NCI-H2171 (cell line): ENCODE measurements at places on chromosomes 12 and 14.

DNA sequence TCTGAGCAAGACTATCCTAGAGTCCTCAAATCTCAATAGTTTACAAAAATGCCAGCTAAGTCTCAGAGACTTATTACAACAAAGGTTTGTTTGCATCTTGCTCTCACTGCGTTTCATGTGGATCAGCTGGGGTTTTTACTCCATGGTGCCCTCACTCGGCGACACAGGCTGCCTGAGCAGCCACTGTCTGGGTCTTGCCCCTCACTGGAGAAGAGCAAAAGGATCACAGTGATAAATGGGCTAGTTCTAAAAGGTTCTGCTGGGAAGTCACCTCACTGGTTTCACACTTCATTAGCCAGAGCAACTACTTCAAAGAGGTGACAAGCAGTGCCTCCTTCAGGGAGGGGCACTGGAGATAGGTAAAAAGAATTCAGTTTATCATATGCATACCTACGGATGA is 392.0 kb downstream of the RPL10L start:
- no peak for DNase-seq

DNA sequence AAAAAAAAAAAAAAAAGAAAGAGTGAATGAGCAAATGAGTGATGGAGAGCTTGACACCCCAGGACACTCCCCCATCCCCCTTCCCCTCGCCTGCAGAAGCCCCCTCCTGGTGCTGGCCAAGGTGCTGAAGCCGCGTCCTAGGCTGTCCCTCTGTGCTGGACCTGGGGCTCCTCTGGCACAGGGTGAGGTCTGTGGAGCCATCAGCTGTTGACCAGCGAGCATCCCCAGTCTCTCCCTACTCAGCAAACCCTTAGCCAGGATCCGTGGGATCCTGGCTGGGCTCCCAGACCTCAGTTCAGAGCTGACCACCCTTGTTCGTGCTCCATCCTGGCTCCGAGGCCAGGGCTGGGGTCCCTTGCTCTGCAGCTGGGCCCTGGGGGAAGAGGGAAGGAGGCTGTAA is 5.4 kb upstream of the KIF26A start:
- DNase-seq, result no peak

DNA sequence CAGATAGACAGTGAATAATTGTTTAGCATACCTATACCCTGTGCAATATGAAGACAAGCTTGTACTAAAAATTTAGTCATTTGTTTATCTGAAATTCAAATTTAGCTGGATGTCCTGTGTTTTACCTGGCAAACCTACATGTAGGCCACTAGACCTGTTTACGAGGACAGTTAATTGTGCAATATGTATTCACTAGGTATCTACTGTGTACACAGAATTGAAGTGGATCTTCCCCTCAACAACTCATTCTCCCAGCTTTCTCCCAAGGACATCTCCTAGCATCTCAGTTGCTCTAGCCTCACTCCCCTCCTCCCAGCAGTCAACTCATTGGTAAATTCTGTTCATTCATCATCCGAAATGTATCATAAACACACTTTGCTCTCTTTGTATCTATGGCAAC is 25.3 kb downstream of the AK7 start:
- DNase-seq, result no peak

DNA sequence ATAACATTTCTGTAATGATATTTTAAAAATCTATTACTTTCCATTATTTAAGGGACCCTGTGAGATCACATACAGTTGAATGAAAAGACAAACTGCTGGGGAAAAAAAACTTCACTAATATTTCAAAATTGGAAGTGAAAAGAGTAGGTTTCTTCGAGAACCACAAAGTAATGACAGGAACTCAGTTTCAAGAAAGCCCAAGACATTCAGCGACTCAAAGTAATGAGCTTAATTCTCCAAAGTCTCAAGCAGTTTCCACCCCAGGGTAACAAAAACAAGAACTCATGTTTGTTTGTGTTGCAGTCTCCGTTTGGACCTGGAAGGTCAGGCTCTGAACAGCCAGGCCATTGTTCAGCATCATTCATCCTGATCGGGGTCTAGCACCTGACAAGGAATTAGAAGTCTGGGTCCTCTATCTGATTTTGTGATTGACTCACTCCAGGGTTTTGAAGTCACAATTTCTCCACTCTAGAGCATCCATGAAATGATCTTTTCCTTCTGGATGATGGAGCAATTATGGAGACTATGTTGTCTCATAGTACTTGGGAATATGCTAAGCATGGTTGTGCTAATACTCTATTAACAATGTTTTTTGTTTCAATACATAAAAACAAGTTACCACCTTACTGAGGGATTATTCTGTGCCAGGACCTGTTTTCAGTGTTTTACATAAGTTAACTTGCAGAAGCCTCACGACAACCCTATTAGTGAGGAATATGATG is 126.9 kb downstream of the SLC25A21 start:
- no peak for DNase-seq

- no peak for DNase-seq
Observed at GRCh38 chr14:65377576-65377975, 35.0 kb upstream of the FUT8 start.

DNA sequence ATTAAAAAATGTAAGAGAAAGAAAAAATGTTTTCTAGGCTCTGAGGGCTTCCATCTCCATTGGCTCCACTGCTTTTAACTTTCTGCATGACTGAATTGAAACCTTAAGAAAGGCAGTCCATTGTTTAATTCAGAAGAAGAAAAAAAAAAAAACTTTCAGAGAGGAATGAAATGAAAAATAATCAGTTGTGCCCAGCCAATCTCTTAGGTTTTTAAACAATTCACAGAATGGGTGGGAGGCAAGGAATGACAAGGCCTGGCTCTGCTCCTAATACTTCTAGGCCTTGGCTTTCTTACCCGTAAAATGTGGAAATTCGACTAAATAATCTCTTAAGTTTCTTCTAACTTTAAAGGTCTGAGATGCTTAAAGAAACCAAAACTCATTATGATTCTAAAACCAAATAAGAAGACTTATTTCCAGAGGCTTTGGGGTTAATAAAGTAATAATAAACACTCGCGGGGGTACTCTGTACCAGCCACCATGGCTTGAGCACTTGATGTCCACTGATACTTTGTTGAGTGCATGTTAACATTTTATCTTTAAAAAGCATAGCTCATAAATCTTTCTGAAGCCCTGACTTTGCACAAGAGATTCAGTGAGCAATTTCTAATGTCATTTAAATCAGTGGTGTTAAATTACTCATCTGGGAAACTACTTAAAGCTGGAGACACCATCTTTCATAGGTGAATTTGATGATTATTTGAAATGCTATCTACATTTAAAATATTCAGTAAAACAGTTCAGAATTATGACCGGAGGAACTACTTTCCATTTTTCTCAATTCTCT is 49.6 kb downstream of the STON2 start:
- DNase-seq, result no peak

- no peak for DNase-seq
Observed at GRCh38 chr12:120132863-120133385, 16.4 kb upstream of the RAB35 start.

DNA sequence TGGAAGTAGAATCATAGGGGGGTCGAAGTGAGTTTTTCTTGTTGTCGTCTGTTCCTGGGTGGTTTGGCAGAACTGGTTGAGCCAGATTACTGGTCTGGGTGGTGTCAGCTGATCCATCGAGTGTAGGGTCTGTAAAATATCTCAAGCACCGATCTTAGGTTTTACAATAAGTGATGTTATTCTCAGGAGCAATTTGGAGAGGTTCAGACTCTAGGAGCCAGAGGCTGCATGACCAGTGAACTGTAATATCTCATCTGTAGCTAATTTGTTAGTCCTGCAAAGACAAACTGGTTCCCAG is 9.7 kb upstream of the SERPINA1 start:
- DNase-seq, result no peak

DNA sequence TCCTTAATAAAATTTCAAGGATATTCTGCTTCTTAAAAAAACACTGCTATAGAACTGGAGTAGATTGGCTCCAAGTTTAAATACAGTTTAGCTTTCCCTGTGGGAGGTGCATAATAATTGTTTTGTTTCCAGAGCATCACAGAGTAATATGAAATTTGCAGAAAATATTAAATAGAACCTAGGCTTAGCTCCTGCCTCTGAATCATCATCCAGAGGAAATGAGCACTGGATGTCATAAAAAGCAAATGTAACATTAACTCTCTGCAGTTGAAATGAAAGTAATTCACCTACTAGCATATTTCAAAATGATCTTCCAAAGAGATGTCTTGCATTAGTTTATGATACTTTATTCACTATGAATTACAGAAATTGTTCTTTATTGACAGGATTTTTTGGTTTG is 769.8 kb downstream of the C12orf50 start:
- no peak for DNase-seq

DNA sequence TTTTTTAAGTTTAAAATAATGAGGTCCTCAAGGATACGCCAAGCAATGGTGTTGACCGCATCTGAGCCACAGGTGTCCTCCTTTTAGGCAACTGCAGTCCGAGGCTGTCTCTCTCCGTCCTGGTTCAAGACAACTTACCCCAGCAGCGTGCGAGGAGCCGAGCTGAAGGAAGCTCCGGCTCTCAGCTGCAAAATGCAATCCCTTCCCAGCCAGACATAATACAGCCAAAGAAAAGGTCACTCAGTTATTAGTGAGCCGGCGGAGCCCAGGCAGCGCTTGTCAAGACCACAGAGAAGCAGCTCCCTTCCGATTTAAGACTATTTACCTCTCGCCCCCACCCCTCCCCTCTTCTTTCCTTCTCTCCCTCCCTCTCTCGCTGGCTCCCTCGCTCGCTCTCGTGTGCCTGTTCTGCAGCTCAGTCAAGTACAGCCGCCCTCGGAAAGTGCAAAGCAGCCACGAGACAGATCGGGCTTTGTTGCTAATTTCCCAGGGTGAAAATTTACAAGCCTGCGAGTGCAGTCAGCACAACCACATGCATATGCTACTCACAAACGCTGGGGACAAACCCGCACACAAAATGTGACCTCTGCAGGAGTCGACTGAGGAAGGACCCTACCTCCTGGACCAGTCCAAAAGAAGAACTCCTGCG is 363 bp upstream of the LMO3 start:
- DNase-seq, result no peak

DNA sequence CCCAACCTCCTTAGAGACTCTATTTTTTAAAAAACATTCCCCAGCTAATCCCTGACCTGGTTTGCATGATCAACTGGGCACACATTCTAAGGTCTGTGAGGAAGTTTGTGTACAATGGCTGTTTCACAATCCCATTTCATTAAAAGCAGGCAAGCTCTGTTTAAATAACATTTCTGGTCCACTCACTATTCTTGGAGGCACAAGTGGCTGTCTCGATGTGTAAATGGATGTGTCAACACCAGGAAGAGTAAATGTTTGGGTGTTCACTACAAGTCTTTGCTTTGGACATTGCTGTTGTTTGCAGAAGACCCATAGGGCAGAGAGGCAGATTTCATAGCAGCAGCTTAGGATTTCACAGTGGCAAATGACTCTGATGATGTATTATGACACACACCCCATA is 98.3 kb downstream of the PDZRN4 start:
- no peak for DNase-seq

DNA sequence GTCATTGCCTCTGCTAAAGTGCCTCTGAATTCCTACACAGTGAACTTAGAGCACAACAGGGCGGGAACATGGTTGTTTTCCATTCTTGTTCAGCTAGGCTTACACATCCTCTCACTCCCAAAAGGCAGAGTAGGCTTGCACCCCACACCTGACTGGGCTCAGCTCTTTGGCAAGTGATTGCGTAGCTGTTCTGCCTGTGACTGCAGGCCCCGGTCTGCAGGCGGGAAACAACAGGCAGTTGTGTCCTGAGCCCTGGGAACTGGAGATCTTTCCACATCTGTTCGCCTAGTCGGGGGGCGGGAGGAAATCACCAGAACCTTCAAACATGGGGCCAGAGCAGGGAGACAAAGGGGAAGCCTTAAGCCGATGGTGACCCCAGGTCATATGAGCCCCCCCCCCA is 274.7 kb downstream of the ZFP36L1 start:
- no peak for DNase-seq
